ENCODE measurements at places on chromosomes 13 and 19.
A peak's percentile ranks its signal among the peaks of the same experiment; 100 is the strongest.

DNA sequence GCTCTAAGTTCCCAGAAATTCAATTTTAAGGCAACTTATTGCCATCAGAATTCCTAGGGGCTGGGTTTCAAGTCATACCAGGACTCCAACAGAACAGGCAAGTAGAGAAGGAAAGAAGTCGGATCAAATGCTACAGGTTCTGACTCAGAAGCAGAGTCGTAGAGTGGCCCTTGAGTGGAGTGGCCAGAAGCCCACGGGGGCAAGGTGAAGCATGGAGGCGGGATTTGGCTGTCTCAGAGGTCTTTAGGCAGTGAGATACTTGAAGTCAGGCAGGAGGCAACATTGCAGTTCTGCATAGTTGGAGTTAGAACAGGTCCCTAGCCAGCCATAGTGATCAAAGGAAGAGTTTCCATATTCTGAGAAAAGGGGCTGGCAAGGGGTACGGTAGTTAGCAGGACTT is 111.6 kb downstream of the NHLRC3 start:
- no peak for DNase-seq

- no peak for DNase-seq
Measured at GRCh38 chr19:8213827-8214672, 4.9 kb downstream of the CERS4 start.

GRCh38 chr19:459724-460511 is 915 bp downstream of the SHC2 start:
- no peak for DNase-seq

DNA sequence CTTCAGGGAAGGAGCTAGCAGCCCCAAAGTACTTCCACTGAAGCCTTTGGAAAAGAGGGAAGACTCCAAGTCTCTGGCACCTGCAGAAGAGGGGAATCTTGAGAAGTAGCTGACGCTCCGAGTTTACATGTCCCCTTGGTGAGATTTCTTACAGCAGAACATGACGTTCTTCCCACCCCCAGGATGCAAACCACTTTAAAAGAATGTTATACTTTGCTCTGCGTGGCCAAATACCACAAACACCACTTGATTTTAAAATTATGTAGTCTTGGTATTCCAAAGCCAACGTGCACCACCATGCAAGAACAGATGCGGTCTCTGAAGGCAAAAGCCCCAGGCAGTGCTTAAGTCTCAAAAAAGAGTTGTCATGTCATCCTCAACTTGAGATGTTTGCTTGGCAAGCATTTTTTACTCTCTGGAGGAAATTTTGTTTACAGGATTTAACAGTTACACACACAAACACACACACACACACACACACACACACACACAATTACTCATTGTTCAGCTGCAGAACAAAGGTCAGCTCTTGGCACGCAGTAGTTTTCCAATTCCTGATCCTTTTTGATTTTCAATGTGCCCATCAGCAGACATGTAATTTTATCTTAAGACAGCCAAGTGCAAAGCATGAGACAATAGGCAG is 106.1 kb downstream of the RGCC start:
- no peak for DNase-seq

GRCh38 chr13:63208826-63209225 is 1793.2 kb upstream of the PCDH20 start:
- no peak for DNase-seq

DNA sequence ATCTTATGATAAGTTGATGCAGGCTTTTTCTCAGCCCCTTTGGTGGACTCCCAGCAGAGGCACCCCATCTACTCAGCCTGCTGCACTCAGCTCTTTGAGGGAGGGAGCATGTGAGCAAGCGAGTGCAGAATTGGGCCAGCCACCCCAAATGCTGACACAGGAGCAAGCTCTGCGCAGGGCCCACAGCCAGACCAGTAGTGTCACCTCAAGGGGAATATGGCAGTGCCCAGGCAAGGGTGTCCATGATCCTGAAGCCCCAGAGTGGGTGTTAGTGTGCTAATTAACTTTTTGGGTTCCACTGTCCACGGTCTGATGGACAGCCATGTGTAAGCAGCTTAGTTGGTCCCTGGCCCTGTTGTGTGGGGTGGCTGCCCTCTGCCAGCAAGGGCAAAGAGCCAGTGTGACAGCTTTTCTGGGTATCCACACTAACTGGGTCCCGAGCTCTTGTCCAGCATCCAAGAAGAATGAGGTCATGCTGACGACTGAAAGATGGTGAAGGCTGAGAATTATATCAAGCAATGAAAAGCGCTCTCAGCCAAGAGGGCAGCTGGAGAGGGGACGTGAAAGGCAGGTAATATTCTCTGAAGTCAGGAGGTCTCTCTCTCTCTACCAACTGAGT is 898.3 kb upstream of the PCDH9 start:
- no peak for DNase-seq

- DNase-seq, result no peak
Measured at GRCh38 chr19:18666317-18666716, 17.2 kb upstream of the CRTC1 start.

DNA sequence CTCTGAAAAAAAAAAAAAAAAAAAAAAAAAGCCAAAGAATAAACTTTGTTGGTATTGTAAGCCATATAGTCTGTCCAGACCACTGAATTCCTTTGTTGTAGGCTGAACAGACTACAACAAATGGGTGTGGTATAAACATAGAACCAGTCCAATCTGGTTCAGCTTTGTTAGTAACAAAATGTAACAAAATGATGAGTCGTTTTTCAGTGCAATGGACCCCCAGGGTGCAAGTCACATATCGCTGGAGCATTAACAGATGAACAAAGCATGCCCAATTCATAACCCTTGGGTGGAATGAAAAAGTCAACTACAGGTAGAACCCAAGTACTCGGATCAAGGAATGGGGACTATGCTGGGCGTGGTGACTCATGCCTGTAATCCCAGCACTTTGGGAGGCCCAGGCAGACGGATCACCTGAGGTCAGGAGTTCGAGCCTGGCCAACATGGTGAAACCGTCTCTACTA is 13.6 kb upstream of the FCHO1 start:
- DNase-seq, result no peak

DNA sequence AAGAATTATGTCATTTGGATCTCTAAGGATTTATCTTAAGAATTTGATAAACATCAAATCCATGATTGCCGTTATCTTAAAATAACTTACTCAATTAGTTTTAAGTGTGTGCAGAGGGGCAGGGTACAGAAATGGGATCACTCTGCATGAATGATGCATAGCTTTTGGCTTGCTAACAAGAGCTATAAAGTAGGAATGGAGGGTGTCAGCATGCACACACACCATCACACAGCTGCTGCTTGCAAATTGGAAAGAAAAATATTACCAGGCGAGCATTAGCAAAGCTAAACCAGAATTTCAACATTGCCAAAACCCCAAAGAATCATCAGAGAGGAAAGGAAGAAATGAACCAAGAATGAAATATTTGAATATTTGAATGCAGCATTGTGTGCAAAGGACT is 580.6 kb downstream of the LMO7 start:
- DNase-seq, result no peak

- DNase-seq, result no peak
Measured at GRCh38 chr19:13121551-13122274, 3.6 kb downstream of the NACC1 start.

DNA sequence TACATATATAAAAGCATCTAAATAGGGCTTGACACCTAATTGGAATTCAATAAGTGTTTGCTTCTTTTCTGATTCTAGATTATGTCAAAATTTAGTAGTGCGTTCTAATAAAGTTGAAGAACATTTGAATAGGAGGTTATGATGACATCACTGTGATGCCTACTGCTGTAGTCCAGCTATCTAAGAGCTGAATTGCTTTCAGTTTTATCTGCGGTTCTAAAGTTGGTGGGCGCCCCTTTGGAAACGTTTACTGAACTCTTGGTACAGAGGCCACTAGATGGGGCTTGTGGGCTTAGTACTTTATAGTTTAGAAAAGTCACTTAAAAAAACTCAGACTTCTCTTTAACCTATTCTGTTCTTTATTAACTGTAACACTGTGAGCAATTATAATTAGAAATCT is 776.9 kb downstream of the GPC5 start:
- no peak for DNase-seq

- no peak for DNase-seq
Measured at GRCh38 chr13:44667943-44668342, 91.8 kb upstream of the TSC22D1 start.

DNA sequence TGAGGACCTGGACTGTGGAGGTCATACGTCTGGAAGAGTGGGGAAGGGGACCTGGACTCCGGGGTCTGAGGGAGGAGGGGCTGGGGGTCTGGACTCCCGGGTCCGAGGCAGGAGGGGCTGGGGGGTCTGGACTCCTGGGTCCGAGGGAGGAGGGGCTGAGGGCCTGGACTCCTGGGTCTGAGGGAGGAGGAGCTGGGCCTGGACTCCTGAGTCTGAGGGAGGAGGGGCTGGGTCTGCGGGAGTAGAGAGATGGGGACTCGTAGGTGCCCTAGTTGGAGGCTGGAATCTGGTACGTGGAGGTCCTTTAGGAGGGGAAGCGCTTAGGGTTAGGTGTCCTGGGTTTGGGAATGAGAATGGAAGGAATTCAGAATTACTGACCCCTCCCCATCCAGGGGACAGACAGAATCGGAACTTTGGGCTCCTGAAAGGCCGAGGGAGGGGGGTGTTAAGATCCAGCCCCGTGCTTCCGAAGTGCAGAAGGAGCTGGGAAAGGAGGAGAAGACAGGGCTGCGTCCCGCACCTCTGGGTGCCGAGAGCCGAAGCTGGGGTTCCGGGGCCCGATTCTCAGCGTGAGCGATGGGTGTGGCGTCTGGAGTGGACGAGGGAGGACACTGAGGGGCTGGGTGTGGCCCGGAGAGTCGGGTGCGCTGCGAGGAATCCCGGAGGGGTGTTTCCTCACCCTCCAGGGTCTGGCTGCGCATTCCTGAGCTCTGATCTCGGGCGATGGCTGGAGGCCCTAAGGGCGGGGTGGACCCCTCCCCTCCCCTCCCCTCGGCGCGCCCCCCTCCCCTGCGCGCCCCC is 608 bp downstream of the MYADM start:
- peak; percentile 31 for DNase-seq

DNA sequence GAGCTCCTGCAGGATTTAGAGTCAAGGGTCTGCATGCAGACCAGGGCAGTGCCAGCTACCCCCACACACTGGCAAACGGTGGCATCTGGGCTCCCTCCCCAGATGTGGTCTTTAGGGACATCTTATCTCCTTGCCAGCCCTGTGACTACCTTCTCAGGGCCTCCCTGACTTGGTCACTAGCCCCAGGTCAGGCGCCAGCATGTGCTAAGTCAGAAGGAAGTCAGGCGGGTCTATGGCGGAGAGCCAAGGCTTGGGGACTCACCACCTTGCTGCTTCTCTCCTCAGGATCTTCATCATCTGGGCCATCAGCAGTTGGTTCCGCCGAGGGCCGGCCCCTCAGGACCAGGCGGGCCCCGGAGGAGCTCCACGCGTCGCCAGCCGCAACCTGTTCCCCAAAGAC is 17.6 kb downstream of the CLPTM1 start:
- no peak for DNase-seq

- DNase-seq, result no peak
Measured at GRCh38 chr19:52748336-52748950, 13.6 kb upstream of the ZNF611 start.

- DNase-seq, result peak; percentile 49
Measured at GRCh38 chr13:75326173-75327134, 155.5 kb downstream of the TBC1D4 start.

GRCh38 chr13:75507027-75508001 is 25.3 kb upstream of the TBC1D4 start:
- no peak for DNase-seq

DNA sequence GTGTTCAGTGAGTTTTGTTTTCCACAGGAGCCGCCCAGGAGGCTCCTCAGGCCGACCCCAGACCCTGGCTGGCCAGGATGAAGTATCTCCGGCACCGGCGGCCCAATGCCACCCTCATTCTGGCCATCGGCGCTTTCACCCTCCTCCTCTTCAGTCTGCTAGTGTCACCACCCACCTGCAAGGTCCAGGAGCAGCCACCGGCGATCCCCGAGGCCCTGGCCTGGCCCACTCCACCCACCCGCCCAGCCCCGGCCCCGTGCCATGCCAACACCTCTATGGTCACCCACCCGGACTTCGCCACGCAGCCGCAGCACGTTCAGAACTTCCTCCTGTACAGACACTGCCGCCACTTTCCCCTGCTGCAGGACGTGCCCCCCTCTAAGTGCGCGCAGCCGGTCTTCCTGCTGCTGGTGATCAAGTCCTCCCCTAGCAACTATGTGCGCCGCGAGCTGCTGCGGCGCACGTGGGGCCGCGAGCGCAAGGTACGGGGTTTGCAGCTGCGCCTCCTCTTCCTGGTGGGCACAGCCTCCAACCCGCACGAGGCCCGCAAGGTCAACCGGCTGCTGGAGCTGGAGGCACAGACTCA is 12.9 kb downstream of the B3GNT3 start:
- no peak for DNase-seq

DNA sequence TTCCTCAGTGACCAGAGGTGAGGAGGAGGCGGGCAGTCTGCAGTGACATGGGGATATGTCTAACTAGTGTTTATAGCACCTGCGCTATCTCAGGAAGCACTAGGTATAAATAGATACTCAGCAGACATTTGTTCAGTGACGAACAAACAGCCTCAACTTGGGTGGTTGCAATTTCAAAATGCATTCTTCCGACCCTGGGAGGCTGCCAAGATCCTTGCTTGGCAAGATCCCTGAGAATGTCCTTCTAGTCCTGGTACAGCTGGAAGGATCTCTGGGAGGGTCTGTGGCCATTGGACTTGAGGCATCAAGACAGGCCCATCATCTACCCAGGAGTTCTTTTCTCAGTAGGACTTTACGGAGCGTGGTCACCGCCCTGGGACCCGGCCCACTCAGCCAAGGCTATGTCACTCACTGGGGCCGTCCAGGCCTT is 299.5 kb downstream of the ZNF536 start:
- DNase-seq, result no peak

DNA sequence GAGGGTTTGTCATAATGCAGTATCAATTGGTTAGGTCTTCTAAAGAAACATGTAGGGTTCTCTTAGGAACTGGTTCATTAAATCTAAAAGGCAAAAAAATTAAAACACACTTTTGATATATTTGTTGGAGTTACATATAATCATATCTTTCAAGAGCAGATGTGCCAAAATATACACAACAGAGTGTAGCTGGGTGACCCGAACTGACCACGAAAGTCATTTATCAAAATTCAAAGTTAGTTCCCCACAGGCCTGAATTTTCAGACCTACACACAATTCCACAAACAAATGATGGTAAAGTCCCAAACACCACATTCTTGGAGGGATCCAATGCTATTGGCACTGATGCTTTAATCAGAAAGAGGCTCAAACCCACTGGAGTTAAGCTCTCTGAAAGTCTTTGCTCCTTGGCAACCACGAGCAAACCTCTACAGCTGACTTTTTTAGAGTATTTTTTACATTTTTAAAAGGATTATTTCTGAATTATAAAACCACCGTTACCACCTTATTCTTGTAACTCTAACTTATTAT is 50.9 kb downstream of the IRS2 start:
- DNase-seq, result no peak
